ENCODE measurements at places on chromosomes 1 and 21.
A peak's percentile ranks its signal among the peaks of the same experiment; 100 is the strongest.

- DNase-seq = no peak
These were observed 323.3 kb downstream of the AJAP1 start for GRCh38 chr1:4977701-4978100.

- no peak for DNase-seq
These were observed 1.9 kb downstream of the CYP4B1 start for GRCh38 chr1:46800742-46801141.

DNA sequence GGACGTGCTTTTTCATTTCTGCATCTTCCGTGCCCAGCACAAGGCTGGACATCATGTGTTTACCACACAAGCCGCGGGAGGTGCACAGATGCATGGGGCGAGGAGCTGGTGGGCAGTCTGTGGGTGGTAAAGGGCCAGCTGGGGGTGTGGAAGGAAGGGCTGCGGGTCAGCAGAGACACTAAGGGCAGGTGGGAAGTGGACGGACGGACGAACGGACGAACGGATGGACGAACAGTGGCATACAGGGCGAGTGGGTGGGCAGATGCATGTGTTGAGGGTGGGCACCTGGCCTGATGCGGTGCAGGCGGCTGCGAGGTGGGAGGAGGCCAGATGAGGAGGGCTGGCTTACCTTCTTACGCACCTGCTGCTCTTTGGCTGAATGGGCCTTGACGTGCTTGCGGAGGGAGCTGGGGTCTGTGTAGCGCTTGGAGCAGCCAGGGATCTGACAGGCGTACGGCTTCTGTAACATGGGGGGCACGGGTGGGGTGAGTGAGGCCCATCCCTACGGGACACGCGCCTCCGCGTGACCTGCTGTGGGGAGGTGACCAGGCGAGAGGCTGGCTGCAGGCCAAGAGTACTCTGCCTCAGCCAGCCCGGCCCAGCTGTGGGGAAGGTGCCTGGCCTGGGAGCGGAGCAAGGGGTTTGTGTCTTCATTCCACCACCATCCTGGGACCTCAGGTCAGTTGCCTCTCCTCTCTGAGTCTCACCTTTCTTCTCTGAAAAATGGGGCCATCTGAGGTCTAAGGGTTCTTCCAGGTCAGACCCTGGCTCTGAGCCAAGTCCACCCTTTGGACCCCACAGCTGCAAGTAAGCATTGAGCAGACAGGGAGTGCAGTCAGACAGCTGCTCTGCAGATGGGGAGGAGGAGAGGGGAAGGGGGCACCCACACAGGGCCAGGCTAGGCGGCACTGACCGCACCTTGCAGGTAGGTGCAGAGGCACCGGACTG lies 65.5 kb downstream of the DMRTB1 start:
- DNase-seq = peak; percentile 5

- no peak for DNase-seq
These were observed 12.0 kb downstream of the RAB7B start for GRCh38 chr1:205991237-205991636.
